Muscle of arm (tissue), 14 donors: ENCODE measurements at places on chromosomes 11 and 22. TPM values are rescaled to one million over a fixed set of nuclear protein-coding genes. Genes with fewer than 3 reads are reported as not detected.

DNA sequence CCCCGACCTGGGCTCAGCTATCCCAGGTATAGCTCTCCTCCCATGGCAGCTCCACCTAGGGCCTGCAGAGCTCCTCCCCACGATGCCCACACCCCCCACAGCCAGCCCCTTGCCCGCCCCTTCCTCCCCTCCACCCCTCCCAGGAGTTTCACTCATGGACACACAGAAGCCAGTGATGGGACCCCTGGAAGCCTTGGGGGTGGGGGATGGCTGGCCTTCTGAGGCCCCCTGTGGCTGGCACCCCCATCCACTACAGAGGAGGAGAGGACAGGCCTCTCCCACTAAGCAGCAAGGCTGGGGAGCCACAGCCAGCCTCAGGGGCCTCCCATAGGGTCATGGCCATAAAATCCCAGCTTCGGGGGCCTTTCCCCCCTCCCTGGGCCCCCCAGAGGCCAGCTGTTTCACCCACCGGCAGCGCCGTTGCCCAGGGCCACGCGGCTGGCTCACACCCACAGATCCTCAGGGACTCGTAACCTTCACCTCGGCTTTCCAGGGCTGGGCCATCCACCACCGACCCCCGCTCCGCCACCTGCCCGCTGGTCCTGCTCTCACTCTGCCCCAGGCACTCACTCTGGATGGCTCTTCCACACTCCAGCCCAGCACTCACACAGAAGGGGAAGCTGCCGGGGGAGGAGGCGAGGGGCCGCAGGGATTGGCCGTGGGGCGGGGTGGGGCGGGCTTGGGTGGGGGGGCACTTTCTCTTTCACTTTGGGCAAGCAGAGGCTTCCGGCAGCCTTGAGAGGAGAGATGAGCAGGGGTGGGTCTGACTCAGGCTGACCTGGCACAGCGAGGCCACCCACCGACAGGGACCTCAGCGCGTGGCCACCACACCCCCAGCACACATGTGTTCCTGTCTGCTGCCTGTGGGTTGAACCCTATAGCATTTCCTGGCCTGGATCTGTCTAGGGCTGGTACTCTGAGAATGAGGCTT is 2.2 kb downstream of the SLC25A22 start:
- DNase-seq = peak; percentile 72

DNA sequence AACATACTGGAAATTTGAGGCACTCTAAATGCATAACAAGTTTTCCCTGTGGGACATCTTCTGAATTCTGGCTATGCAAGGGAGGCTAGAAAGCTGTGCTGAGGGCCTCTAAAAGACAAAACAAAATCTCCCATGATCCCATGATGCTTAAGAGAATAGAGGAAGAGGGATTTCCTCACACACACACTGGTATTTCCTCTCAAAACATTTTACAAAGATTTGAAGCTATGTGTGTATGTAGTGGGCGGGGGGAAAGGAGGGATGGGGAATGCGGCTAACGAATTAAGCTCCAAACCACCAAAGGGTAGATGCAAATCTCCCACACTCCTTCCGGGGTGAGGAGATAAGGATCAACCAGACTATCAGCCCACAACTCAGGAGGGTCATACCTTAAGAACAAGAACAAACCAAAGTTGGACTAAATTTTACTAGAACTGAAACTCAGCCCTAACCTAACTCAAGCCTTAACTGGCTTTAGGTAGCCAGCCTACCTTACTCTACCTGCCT is 6.0 kb downstream of the OR2AT4 start:
- DNase-seq = no peak

DNA sequence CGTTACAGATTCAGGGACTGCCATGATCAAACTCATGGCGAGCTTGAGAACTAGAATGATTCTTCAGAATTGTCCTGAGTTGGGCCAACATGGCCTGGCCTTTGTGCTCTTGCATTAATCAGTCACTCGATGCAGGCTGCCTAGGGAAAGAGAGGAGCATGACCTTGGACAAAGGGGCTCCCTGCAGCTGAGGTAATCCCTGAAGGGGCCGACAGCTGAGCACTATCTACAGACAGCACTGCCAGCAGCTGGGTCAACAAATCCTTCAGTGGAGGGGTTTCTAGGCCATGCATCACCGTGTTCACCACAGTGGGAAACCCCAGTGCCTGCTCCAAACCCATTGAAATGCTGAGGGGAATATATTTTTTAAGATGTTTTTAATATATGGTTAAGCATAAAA is 159.5 kb upstream of the POU2AF2 start:
- DNase-seq = no peak

- no peak for DNase-seq
Measured at GRCh38 chr11:26820739-26821138, 98.9 kb upstream of the SLC5A12 start.

DNA sequence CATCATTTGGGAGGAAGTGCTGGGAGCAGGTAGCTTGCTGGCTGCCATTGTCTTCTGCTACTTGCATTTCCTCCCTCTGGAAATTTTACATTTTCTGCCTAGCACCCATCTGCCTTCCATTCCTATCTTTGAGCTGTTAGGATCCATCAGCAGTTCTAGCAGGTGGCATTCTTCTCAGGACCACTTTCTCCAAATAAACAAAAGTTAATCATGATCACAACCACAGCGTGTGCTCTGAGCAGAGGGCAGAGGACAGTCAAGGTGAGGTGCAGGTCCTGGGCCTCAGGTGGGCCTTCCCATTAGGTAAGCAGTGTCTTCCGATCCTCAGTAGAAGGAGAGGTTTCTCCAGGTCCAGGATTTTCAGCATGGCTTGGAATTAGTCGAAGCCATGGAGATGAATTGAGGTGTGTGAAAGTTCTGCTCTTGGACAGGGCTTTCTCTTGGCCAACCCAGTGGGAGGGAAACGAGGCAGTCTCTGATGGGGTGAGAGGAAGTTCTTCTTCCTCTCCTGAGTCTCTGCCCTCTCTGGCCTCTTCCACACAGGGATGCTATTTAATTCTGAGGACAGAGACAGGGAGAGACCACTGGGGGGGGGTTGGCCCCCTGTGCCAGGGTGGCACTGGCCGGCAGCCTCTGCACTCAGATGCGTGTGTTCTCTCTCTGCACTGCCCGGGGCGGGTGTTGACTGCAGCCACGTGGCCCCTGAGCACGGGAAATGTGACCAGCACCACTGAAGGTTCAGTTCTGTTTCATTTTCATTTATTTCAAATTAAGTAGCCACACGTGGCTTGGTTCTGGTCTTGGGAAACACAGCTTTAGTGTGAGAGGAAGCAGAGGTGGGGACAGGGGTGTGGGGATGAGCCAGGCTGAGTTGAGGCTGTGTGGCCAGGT is 170.8 kb downstream of the TBC1D22A start:
- no peak for DNase-seq

DNA sequence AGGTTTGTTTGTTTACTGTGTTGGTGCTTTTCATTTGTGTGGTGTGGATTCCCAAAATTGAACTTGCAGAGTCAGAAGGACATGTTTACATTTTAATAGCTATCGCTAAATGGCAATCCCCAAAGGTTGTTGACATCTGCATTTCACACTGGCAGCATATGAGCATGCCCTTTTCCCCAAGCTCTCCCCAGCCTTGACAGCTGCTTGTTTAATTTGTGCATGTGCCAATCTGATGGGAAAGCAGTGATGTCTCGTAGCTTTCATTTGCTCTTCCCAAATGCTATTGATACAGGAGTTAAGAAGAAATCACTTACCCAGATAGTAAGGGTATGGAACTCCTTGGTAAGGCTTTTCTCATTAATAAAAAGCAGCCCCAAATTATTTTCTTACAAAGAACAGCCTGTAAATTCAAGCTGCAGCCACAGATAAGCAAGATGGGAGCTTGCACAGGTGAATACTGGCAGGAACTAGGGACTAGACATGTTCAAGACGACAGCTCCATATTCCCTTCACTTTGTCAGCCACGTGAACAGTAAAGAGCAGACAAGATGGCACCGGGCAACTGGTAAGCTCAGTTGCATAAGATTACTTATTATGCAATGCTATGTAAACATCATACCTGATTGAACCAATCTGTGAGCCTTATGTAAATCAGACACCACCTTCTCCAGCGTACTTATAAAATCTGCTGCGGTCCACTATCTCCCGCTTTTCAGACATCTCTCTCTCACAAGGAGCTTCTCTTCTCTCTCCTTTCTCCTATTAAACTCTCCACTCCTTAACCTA is 87.4 kb downstream of the IGLL5 start:
- DNase-seq = no peak

GRCh38 chr11:13277768-13278608 is at the start of gene BMAL1:
TSS of gene BMAL1 (plus strand) at chr11:13277790. CDS start at chr11:13354309, 76,519 bp downstream.
- DNase-seq = peak; percentile 11

- no peak for DNase-seq
Measured at GRCh38 chr11:73019996-73020395, 122.1 kb downstream of the FCHSD2 start.

- DNase-seq = no peak
Measured at GRCh38 chr11:57203882-57204480, 22.2 kb downstream of the LRRC55 start.

DNA sequence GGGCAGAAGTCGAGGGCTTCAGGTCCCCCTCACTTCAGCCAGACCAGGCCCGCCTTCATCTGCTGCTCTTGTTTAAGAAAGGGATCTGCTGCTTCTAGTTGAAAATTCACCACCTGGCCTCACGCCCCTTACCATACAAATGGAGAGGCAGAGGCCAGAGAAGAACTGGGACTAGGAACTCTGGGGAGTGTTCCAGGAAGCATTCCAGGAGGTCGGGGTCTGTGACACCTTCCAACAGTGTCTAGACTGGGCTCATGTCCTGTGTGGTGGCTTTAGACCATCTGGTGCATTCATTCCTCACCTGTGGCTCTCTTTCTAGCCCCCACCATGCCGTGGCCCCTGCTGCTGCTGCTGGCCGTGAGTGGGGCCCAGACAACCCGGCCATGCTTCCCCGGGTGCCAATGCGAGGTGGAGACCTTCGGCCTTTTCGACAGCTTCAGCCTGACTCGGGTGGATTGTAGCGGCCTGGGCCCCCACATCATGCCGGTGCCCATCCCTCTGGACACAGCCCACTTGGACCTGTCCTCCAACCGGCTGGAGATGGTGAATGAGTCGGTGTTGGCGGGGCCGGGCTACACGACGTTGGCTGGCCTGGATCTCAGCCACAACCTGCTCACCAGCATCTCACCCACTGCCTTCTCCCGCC is 12.3 kb downstream of the TSKU start:
- no peak for DNase-seq

DNA sequence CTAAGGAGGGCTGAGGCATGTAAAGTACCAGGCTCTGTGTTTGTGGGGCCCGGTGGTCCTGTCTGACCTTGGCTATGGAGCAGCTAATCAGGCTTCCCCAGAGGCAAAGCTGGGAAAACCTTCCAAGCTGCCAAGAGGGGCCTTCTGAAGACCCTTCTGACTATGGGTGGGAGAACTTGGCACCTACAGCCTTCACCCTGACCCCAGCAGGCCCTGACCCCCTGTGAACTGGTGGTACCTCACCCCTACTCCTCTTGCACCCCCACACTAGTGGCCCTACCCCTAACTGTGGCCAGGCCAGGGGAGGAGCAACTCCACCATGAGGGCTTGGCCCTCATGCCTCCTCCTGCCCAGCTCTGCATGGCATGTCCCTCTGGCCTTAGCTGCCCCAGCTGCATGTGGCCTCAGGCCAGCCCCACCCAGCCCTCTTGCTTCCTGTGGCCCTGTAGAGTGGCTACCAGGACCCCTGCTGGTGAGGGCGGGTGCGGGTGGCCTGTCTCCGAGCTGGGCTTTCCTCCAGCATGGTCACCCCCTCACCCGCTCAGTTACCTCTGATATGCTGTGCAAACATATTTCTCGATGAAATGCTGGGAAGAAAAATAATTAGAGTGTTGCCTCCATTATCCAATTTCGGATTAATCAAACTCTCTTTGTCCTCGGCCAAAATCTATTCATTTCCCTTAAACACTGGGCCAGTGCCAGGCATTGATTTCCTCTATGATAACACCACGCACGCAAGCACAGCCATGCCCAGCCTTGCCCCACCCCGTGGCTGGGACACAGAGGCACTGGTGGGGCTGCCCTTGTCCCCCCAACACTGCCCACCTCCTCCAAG is 7.5 kb downstream of the GNAZ start:
- no peak for DNase-seq

- peak; percentile 7 for DNase-seq
Measured at GRCh38 chr11:127493330-127494022, 492.9 kb upstream of the KIRREL3 start.

DNA sequence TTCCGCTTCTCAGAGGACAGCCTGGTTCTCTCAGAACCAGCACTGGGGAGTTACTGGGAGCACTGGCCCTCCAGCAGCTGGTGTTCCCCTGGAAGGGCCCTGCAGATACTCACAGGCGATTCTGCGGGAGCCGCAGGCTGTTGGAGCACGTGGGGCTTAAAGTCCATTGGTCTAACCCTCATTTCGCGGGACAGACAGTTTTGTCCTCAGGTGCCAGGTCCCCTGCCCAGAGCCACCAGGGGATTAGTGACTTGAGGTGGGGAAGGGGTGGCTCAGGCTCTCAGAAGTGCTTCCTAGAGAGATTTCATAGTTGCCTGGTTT is 53.9 kb downstream of the CACNA1I start:
- DNase-seq = no peak

DNA sequence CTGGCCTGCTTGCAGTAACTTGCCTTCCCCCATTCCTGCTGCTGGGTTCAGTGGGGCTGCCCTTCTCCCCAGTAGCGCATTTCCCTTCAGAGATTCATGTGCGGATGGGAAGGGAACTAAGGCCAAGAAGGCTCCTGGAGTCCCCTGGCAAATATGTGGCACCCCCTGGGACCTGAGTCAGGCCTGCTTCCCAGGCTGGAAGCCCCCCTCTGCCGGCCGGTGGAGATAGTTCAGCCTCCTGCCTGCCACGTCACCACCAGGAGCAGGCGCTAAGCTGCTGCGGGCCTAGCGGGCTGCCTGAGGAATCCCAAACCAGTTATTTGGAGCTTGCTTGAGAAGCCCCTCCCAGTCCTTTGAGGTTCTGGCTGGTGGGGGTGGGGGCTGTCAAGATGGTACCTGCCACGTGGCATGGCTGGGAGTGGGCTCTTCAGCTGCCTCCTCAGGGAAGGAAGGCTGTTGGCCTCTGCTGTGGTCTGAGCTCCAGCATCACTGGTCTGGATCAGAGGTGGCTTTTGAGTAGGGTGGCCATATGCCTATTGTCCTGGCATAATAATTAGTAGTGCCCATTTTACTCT is 2.0 kb downstream of the SERPINH1 start:
- peak; percentile 70 for DNase-seq

- DNase-seq = no peak
Measured at GRCh38 chr11:108144615-108145014, 23.2 kb downstream of the ACAT1 start.

The ADM gene
- polyA plus RNA-seq = 9.8 TPM

The FXYD6 gene
- 135 TPM for polyA plus RNA-seq

The DERL3 gene
- 0.80 TPM for polyA plus RNA-seq

The ARHGAP20 gene
- polyA plus RNA-seq = 9.4 TPM

The TAF1D gene
- polyA plus RNA-seq = 138 TPM

The MB gene
- 311 TPM for polyA plus RNA-seq

The LYVE1 gene
- 93.5 TPM for polyA plus RNA-seq

The FIBIN gene
- polyA plus RNA-seq = 48.2 TPM

The SCARF2 gene
- polyA plus RNA-seq = 16.3 TPM

The C22orf42 gene
- not detected for polyA plus RNA-seq

The EHD1 gene
- polyA plus RNA-seq = 363 TPM

The CATSPERZ gene
- not detected for polyA plus RNA-seq

The KDELR3 gene
- polyA plus RNA-seq = 35.9 TPM

The OPCML gene
- polyA plus RNA-seq = 1.1 TPM

The OR10A2 gene
- polyA plus RNA-seq = not detected
